ENCODE measurements at places on chromosomes 11 and 22. TPM values are rescaled to one million over a fixed set of nuclear protein-coding genes. Genes with fewer than 3 reads are reported as not detected.

GRCh38 chr11:69052343-69053168, 3.8 kb downstream of the TPCN2 start:
- DNase-seq, result no peak

DNA sequence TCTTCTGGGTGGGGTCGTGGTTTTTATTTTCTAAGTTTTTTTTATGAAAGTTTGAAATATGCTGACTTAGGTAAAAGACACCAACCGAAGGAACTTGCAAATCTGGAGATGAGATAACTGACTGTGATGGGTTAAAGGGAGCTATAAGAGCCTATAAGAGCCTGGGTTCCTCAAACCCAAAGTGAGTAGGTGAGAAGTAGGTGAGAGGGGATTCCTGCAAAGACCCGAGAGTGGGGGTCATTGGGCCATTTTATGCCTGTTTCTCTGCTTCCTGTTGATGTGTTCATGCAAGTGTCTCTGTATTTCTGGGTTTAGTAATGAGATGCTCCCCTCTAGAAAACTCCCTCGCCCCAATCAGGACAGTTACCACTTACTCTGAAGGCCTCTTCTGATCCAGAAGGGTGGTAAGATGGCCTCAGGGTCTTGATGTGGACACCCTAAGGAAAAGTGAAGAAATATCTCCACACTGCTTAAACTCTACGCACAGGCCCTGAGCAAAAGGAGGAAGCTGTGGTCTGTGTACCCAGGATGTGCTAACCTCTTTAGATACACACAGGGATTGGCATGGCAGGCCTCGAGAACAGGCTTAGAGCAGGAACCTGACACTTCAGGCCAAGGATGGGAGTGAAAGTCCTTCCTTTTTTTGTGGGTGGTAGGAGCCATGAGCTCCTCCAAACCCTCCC, 1.8 kb downstream of the FLI1 start:
- DNase-seq, result peak; percentile 58

- peak; percentile 83 for DNase-seq
These were observed 4.8 kb upstream of the POU2F3 start for GRCh38 chr11:120235024-120235628.

- peak; percentile 59 for DNase-seq
These were observed 705 bp upstream of the CAPN1 start for GRCh38 chr11:65180877-65181568.

DNA sequence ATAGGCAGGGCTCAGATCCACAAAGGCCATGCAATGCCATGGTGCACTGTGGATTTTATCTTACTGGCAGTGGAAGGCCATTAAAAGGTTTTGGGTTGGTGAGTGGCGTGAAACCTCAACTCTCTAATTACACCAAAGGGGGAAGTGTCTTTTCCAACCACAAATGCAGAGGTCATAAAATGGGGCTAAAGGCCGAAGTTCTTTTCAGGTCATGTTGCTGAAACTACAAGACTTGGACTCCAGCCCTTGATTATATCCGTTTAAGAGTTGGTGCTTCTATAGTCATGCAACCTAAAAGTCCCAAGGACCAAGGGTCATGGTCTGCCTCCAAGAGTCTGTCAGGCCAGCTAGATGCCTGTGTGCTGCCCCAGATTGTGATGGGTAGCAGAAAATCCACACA, 434.3 kb downstream of the RAB38 start:
- DNase-seq, result no peak

GRCh38 chr11:62805961-62806441, 761 bp upstream of the NXF1 start:
- peak; percentile 36 for DNase-seq

GRCh38 chr22:40857309-40857855, 434 bp downstream of the XPNPEP3 start:
- no peak for DNase-seq

GRCh38 chr22:27783436-27784119, 18.0 kb downstream of the MN1 start:
- DNase-seq, result no peak

- no peak for DNase-seq
These were observed 41.4 kb upstream of the ZBED5 start for GRCh38 chr11:10899121-10899830.

- peak; percentile 28 for DNase-seq
These were observed 39.1 kb downstream of the MMP27 start for GRCh38 chr11:102666331-102666957.

GRCh38 chr11:105226091-105226490, 86.5 kb upstream of the CARD18 start:
- no peak for DNase-seq

DNA sequence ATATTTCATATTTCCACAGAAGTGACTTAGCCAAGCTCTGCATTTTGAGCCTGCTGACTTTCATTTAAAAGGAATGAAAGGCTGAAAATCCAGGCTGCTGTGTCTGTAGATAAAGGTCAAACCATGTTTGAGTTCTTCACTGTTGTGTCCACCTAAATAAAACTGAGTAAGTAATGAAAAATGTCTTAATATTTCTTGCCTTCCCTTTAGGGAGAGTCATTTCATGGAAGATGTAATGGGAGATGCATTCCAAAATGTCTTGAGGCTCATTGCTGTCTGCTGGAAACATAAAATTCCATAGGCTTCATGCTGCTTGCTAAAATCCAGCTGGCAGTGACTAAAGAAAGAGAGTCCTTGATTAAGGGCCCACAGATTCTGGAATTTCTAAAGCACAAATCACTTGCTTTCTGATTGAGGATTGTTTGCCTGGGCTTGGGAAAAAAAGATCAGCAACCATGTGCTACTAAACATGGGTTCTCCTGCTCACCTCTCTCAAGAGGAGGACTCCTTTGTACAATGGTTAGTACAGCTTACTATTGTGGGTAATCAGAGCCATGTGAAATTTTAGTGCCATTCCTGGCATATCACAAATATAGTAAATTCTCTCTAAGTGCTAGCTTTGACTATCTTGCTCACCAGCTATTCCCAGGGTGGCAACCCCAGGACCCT, 56.9 kb downstream of the PANX1 start:
- no peak for DNase-seq

GRCh38 chr11:96125400-96125799, 201.5 kb upstream of the MTMR2 start:
- no peak for DNase-seq

- no peak for DNase-seq
These were observed 31.6 kb upstream of the A4GALT start for GRCh38 chr22:42752230-42752746.

GRCh38 chr11:4467811-4468606, 14.4 kb upstream of the OR52K1 start:
- no peak for DNase-seq

- no peak for DNase-seq
These were observed 81.2 kb upstream of the TBCEL start for GRCh38 chr11:120942701-120943100.

DNA sequence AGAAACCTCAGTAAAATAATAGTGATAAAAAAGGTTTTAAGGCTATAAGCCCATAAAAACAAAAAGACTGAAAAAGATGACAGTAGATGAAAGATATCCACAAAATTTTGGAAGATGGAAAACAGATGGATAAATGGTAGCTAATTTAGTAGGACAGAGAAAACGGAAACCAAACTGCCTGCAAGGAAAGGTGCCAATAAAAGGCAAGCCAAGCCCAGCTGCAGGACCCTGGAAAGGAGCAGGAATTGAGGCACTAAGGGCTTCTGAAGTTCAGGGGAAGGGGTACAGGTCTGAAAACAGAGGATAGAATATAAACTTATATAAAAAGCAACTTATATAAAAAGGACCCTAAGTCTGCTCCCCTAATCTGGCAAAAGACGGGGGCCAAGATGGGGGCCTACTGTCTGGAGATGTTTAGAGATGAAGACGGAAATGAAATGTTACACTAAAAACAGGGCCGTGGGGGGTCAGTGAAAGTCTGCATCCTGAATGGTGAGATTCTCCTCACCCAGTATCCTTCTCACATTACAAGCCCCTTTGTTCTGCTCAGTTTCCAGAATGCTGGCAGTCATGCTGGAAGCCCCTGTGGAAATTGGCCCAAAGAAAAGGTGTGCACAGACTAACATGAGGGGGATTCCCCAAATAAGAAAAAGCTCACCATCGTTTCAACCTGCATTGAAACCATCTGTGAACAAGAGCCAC, 269.3 kb upstream of the PITPNB start:
- DNase-seq, result no peak

DNA sequence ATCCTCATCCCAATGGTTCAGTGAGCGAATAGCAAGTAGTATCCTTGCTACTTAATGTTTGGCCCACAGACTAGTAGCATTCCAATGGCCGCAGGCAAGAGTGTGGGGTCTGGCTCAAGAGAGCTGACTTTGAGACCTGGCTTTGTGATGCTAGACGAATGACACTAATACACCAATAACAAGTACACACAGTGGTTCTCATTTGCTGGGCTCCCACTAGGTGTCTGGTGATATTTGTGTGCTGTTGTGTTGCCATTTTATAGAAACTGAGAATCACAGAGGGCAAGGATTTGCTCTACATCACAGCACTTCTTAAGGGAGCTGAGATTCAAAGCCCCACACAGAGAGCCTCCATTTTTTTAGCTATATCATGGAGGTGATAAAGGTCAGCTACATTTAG, 351.2 kb downstream of the TENM4 start:
- DNase-seq, result no peak

DNA sequence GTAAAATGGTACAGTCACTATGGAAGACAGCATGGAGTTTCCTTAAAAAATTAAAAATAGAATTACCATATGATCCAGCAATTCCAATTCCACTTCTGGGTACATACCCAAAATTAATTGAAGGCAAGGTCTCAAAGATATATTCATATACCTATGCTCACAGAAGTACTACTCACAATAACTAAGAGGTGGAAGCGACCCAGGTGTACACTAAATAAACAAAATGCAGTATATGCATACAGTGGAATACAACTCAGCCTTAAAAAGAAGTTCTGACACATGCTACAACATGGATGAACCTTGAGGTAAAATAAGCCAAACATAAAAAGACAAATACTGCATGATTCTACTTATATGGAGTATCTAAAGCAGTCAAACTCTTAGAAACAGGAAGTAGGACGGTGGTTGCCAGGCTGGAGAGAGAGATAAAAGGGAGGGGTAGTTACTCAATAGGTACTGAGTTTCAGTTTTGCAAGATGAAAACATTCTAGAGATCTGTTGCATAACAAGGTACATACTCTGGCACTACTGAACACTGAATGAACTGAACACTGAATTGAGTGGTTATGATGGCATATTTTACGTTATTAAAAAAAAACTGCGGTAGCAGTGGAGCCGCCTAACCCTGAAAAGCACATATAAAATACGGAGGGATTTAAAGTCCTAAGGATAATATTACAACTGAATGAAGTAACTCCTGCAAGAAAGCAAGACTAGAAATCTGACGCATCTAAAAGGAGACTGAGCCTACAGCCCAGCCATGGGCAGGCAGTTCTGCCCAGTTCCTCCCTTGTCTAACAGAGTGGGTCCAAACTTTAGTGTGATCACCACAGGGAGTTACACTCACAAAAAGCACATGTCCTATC, 12.8 kb downstream of the DGCR2 start:
- DNase-seq, result peak; percentile 78

DNA sequence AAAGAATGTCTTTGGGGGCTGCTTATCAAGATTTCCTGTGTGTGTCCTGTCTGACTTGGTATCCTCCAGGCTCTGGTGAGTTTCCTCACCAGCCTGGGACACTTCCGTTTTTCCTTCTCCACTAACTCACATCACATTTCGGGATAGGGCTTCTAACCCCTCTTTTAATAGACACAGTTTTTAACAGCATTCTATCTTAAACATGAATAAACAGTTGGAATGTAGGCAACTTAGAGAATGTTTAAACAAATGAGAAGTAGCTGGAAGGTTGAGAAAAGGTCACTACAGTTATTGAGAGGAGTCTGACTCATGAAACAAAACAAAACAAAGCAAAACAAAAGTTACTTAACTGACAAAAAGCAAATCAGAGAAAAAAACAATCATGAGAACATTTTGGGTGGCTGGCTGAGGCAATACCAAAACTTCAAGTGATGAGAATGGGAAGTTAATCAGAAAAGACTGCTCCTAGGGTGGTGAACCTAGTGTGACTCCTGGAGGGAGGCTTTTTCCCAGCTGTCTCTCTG, 64.7 kb upstream of the CTSC start:
- no peak for DNase-seq

GRCh38 chr11:62556108-62556874, 9.7 kb upstream of the AHNAK start:
- DNase-seq, result peak; percentile 93

- DNase-seq, result peak; percentile 96
These were observed 27.6 kb downstream of the CD5 start for GRCh38 chr11:61129639-61130523.

- DNase-seq, result no peak
These were observed 107.8 kb downstream of the FCHSD2 start for GRCh38 chr11:73034331-73034730.

DNA sequence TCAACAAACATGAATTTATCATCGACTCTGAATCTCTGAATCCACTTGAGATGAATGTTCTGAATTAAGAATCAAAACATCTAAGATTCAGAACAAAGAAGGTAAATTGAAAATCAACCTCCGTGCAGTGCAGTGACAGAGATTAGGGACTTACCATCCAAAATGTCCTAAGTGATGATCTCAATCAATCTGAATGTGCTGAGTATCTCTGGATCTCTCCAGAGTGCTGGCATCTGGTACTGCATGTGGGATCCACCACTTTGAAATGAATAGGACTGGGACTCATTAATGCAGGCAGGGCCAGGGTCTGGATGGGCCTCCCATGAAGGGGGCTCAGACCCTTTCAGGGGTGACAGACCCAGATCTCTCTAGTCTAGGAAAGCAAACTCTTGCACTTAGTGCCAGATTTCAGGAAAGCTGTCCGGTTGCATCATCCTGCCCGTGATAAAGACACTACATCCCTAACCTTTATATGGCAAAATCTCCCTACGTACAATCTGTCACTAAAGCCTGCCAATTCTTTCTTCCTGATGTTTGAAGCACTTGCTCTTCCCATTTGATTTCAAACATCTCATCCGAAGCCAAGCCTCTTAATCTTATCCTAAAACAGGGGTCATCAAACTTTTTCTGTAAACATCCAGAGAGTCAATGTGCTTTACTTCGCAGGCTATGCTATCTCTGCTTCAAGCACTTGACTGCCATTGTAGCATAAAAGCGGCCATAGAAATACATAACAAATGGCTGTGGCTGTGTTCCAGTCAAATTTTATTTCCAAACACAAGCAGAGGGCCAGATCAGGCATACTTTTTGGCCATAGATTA, 263.3 kb downstream of the LARGE1 start:
- no peak for DNase-seq

DNA sequence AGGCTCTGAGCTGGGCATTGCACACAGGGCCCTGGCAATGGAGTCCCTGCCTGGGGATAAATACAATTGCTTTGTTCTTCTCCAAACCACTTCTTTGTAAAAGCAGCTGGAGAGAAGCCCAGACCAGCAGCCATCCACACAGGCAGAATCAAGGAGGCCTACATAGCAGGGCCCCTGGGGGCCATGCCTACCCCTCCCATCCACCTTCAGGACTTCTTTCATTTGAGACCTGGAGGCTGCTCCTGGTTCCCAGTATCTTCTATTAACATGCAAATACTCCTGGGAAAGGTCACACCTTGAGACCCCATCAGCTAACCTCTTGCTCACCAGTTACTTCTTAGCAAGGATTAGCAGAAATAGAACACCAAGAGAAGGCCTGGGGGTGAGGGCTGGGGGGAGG, 511.1 kb downstream of the SOX6 start:
- no peak for DNase-seq

GRCh38 chr11:46521961-46522681, 71.7 kb downstream of the AMBRA1 start:
- DNase-seq, result no peak

CADM1 gene
- total RNA-seq, result not detected

VWA5A gene
- 11.4 TPM for total RNA-seq

NXPE4 gene
- not detected for total RNA-seq

MCM5 gene
- total RNA-seq, result 301 TPM

MICALL1 gene
- total RNA-seq, result 12.0 TPM

CLDN5 gene
- 0.21 TPM for total RNA-seq

OR51B4 gene
- total RNA-seq, result not detected

TRPC6 gene
- not detected for total RNA-seq

PDGFD gene
- total RNA-seq, result not detected
